Endothelial cell (in vitro differentiated cells): ENCODE measurements at places on chromosomes 5 and 9.

- DNase-seq, result no peak
These were observed 225.2 kb downstream of the NPR3 start for GRCh38 chr5:32936329-32936728.

DNA sequence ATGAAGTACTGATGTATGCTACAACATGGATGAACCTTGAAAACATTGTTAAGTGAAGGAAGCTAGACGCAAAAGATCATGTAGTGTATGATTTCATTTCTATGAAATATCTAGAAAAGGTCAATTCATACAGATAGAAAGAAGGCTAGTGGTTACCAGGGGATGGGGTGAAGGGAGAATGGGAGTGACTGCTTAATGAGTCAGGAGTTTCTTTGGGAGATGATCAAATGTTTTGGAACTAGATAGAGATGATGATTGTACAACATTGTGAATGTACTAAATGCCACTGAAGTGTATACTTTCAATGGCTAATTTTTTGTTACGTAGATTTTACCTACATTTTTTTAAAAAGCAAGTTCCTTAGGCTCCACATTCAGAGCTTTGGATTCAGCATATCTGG lies 14.9 kb upstream of the DELE1 start:
- DNase-seq, result no peak

GRCh38 chr5:72074251-72074650 lies 33.0 kb upstream of the MAP1B start:
- no peak for DNase-seq

DNA sequence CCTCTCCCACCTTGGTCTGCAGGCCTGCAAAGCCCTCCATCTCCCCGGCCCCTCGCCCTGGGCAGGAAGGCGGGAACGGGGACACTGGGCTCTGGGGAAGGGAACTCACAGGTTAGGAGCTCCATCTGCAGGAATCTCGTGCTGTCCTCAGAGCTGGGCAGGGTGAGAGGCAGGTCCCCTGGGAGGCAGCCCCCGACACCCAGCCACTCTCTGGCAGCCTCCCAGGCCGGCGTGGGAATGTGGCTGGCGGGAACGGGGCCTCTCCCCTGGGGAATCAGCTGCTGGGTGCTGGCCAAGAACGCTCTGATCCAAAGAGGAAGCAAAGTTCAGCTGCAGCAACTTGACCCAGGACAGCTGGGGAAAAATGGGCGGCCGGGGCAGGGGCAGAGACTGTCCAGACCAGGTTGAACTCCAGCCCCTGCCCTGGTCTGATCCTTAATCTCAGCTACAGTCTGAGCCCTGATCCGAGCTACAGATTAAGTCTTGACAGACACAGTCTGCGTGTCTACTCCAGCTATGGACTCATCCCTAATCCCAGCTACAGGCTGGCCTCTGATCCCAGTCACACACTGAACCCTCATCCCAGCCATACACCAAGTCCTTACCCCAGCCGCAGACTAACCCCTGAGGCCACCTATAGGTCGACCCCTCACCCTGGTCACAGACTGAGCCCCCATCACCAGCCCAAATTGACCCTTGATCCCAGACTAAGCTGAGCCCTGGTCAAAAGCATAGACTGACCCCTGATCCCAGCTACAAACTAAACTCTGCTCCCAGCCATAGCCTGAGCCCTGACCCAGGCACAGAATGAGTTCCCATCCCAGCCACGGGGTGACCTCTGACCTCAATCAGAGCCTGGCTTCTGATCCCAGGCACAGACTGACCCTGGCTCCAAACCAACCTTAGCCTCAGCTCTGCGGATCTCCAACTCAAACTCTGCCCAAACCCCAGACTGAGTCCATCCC lies 37.3 kb upstream of the EGFL7 start:
- DNase-seq, result no peak

GRCh38 chr5:3741374-3741770 lies 145.7 kb downstream of the IRX1 start:
- DNase-seq, result no peak

DNA sequence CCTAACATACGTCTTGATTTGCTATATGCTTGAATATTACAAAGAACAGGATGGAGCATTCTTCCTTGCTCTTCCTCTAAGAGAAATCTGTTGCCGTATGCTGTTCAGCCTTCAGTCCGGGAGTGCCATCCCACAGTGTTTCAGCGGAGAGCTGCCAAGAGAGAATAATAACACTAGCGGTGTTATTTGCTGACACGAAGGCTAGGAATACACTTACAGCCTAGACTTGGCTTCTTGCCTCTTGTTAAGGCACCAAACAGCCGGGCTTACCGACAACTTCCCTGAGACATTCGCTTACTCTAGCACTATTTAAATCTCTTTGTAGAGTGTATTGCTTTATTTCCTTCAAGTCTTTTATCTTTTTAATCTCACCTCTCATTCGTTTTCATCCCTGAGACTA lies 31.4 kb downstream of the KCTD16 start:
- no peak for DNase-seq

- no peak for DNase-seq
These were observed 8.4 kb upstream of the JMY start for GRCh38 chr5:79227484-79228025.

GRCh38 chr5:141512911-141513626 lies 24.2 kb downstream of the PCDHGC5 start:
- DNase-seq, result peak; percentile 62

DNA sequence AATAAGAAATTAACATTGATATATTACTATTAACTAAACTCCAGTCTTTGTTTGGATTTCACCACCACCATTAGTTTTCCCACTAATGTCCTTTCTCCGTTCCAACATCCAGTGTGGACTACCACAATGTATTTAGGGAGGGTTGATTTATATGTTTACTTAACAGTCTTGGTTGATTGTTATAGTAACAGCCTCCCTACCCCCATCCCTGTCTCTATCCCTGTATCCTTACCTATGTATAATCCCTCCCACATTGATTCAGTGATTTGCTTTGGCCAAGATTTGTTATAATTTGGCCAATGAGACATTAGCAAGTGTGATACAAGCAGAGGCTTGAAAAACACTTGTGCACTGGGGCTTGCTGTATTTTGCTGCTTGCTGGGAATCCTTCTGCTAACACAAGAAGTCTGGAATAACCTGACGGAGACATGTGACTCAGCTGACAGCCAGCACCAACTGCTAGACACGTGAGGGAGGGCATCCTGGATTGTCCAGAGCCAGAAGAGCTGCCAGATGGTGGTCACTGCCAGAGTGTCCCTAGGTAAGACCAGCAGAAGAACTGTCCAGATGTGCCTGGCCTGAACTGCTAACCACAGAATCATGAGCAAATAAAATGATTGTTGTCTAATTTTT lies 51.2 kb upstream of the TCF7 start:
- DNase-seq, result no peak

DNA sequence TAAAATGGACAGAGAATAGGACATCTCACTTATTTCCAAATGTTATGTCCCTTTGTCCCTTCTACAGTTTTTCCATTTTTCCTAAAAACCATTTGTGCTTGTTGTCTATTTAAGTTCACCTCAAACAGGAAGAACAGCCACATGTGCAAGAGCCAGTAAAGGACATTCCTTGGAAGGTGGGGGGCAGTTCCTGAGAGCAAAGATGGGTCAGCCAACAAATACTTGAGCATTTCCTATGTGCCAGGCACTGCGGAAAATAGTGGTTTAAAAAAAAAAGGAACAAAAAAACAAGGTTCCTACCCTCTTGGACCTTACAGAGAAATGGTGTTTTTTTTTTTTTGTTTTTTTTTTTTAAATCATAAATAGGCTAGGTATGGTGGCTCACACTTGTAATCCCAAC lies 26.8 kb downstream of the ANP32B start:
- DNase-seq, result peak; percentile 27

GRCh38 chr5:157172403-157172802 lies 6.3 kb upstream of the GARIN3 start:
- DNase-seq, result no peak

DNA sequence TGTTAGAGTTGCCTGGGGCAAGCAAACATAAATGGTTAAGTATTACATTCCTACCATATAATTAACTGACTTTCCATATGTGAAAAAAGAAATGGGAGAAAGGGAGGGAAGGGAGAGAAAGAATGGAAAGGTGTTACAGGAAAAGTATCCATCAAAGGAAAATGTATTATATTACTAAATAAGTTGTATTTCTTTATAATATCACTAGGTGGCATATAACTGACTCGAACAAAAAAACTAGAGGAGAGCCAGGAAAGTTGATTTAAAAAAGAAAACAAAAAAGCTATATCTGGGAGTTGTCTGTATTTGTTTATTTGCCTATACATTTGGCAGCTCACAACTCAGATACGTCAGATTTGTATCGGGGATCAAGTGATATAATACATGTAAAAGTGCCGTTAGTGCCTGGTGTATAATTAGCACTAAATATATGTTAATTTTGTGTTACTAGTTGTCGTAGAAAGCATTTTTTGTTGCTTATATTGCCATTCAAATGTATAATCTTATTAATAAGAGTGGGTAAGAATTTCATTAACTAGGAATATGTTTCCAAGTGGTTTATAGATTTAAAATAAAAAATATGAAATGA lies 59.6 kb upstream of the ADAMTS19 start:
- DNase-seq, result no peak

DNA sequence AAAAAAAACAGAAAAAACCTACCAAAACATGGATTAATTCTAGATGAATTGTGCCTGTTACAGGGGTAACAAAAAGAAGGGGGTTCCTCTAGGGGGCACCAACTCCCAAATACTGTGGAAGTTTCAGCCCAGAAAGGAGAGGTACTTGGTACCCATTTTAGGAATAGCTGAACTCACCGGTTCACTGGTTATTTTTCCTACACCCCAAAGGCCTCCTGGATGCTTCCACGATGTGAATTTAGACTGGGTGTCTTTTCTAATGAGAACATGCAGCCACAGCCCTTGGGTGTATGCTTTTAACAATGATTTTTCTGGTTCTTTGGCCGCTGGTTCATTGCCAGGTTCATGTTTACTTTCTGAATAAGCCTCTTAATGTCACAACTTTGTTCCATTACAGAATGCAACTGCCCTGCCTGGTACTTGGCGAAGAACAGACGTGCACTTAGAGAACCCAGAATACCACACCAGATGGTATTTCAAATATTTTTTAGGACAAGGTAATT lies 46.7 kb downstream of the GARNL3 start:
- peak; percentile 17 for DNase-seq

- no peak for DNase-seq
These were observed 18.8 kb downstream of the NUP214 start for GRCh38 chr9:131144201-131144600.

DNA sequence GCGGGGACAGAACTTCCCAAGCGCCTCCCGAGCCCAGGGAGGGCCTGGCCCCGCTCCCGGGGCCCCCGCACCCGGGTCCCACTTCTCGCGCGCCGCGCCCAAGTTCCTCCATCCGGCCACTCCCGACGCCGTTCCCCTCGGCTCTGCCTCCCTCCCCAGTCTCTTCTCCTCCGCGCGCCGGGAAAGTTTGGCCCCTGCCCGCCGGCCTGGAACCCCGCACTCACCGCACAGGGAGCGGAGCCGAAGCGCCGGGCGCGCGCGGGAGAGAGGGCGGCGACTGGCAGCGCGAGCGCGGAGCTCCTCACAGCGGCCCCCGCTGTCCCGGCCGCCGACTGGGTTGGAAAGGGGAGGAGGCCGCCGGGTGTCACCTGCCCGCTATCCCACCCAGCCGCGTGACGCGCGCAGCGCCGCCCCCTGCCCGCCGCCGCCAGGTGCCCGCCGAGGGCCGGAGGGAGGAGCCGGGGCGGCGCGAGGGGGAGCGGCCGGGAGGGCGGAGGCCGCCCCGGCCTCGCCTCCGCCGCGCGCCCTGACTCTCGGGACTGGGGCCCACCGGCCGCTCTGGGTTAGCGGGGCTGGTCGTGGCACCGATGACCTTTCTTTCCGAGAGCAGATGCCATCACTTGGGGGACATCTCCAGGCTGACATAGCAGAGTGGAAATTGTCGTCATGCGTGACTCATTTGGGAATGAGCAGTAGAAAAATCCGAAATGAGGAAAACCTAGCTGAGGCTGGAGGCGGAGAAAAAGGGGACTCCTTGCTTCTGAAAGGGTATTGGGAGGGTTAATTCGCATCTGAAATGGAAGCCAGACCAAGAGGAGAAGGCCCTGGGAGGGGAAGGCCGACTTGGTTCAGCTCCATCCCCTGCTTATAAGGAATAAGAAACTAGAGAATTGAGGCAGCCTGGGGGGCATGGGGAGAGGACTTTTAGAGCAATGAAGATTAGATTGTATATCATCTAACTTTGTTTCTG lies at the start of gene ELOVL7:
Gene ELOVL7, minus strand, starts transcription at position 334 of the 970 bp plus-strand sequence. CDS start 56,872 bp downstream, outside the sequence.
- DNase-seq, result peak; percentile 64

GRCh38 chr5:61599370-61600122 lies 267.5 kb downstream of the ZSWIM6 start:
- DNase-seq, result no peak

DNA sequence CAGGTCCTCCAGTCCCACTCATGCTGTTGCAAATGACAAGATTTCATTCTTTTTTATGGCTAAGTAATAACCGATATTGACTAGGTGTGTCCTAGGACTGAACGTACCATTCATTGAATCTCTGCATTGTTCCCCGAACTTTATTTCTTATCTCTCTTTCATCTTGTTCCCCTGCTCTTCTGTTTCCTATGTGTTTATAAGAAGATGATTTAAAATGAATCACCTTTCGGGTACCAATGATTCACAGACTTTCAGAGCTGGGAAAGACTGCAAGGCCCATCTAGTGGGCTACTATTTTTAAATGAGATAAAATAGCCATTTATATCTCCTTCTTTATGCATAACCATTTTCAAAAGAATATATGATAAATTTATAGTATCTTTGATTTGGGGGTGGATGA lies 133.0 kb downstream of the CDH18 start:
- DNase-seq, result no peak

GRCh38 chr5:139306628-139307379 lies 13.3 kb downstream of the MATR3 start:
- no peak for DNase-seq

DNA sequence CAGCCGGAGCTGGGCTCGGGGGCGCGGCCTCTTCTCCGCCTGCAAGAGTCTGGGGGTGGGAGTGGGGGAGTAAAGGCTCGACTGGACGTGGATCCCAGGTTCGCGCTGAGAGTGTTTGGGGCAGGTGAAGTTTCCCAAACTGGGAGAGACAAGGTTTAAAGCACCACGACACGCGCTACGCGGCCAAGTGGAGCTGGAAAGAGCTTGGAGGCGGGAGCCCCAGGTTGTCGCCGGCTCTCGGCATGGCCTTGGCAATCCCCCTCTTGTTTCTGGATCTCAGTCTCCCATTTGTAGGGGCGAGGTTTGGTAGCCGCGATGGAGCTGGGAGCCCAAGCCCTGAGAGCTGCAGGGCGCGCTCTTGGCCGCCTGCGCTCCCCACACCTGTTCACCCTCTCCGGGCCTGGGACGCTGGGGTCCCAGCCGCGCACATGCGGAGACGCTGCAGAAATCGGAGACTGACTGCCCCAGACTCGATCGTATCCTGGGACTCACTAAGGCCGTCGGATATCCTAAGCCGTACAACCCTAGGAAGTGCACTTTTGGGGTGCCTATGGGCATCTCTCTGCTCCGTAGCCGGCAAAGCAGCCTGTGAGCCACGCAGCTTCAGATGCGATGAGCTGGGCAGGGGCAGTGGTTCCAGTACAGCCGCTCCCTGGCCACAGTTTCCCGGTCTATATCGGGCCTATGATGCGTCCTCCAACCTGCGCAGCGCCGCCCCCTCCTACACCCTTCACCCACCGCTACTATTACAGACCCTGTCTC lies 937 bp downstream of the TMOD1 start:
- DNase-seq, result no peak
